ENCODE measurements at places on chromosomes 11 and 22.

- DNase-seq = no peak
These were observed 12.9 kb downstream of the CD59 start for GRCh38 chr11:33723238-33723881.

- DNase-seq = no peak
These were observed 38.9 kb upstream of the TNRC6B start for GRCh38 chr22:40138866-40139265.

- DNase-seq = peak; percentile 25
These were observed 23.5 kb downstream of the SPATA19 start for GRCh38 chr11:133821776-133822175.

- DNase-seq = no peak
These were observed 31.9 kb downstream of the GDPD4 start for GRCh38 chr11:77269484-77270123.

- no peak for DNase-seq
These were observed 24.3 kb upstream of the IL10RA start for GRCh38 chr11:117961896-117962295.

- DNase-seq = no peak
These were observed 124.2 kb downstream of the CCDC34 start for GRCh38 chr11:27238811-27239210.

- no peak for DNase-seq
These were observed 34.7 kb upstream of the MYH9 start for GRCh38 chr22:36422287-36423014.

- no peak for DNase-seq
These were observed 4.4 kb downstream of the CACNA1I start for GRCh38 chr22:39574779-39575551.

- DNase-seq = no peak
These were observed 112.1 kb upstream of the ZC3H12C start for GRCh38 chr11:109981031-109981636.

- DNase-seq = no peak
These were observed 36.7 kb upstream of the RIC3 start for GRCh38 chr11:8205566-8205965.

DNA sequence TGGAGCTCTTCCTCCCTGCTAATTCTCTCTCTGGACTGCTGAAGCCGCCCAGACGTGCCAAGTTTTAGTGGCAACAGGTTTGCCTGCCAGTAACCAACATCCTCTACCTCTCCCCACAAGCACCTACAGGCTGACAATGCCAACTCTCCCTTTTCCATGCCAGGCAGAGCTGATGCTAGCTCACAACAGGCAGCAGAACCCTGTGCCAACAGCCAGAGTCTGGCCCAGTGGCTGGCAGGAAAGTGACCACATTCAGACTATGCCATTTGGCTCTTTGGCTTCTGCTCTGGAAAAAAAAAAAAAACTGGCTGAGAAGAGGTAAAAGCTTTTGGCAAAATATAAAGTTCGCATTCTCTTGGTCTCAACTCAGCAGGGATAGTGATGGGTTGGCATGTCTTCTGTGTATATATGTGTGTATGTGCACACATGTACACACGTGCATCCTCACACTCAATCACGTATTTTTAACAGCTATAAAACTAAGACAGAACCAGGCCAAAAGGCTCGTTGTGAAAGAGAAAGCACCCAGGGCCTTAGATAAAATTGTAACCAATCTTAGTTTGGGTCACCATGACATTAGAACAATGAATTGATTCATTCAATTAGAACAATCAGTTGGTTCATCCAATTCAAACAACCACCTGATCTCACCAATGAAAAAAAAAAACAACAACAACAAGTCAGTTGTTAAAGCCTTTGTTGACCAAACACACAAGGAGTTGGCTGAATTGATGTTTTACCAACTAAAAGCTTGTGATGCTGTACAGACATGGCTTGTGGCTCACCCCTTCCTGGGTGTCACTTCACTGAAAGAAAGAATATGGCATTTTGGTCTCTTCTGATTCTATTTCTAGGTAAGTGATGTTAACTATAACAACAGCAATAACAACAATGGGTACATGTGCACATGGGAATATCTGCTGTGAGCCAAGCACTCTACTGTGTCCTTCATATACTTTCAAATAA is 48.6 kb downstream of the TRIM29 start:
- DNase-seq = no peak

GRCh38 chr11:125960771-125961170 is 14.9 kb downstream of the VSIG10L2 start:
- no peak for DNase-seq

DNA sequence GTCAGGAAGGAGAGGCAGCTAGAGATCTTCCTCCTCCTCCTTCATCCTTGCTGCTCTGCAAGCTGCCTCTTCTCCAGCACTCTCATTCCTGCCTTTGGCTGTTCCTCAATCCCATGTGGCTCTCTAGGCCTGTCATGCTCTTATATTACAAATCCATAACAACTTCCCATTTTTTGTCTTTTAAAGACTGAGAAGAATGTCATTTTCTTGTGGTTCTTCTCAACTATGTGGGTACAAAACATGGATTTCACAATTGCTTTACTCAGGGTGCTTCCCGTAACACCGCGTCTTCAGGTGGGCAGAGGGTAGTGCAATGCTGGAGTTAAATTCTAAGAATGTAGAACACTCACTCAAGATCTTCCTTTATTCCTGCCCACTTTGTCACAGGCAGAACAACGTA is 6.8 kb upstream of the CAT start:
- DNase-seq = no peak

- no peak for DNase-seq
These were observed 483 bp upstream of the ABTB2 start for GRCh38 chr11:34358258-34358727.

- no peak for DNase-seq
These were observed 35.6 kb downstream of the KIF18A start for GRCh38 chr11:28072321-28072720.

DNA sequence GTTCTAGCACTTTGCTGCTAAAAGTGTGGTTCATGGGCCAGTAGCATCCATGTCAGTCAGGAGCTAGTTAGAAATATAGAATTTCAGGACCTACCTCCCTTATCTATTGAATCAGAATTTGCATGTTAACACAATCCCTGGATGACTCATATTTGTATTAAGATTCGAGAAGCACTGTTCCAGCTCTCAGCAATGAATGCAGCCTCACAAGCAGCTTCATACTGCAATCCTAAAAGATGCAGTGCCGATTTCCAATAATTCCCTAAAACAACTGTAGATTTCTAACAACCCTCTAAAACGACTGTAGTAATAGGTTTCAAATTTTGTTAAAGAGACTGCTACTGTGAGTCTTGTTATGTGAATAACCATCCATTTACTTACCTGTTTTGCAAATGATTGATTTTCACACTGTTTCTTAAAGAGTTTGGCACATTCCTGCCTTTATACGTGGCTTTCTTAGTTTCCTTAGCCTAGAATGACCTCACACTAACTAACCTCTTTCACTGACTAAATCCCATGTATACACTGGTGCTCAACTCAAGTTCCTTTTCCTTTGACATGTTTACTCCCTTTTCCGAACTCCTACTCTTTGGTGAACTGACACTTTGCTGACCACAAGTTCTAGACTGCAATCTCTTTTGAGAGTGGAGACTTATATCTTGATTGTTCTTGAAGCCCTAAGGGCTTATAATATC is 511.8 kb downstream of the METTL15 start:
- no peak for DNase-seq

DNA sequence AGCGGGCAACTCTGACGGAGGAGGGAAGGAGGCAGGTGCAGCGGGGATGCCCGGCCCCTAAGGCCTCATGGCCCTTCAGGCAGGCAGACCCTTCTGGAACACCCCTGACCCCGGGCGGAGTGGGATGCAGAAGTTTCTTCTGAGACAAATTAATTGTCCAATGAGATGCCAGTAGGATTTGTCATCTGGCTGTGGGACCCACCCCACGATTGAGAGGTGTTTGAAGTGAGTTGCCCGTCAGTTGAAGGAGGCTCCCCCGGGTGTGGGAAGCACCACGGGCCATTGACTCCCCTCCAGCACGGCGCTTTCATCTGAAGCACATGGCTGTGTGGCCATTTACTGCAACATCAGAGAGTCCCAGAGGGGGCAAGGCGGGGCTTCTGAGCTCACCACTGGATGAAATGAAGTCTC is 527.8 kb downstream of the BRD1 start:
- no peak for DNase-seq

GRCh38 chr11:17483505-17483904 is 6.9 kb upstream of the ABCC8 start:
- no peak for DNase-seq

DNA sequence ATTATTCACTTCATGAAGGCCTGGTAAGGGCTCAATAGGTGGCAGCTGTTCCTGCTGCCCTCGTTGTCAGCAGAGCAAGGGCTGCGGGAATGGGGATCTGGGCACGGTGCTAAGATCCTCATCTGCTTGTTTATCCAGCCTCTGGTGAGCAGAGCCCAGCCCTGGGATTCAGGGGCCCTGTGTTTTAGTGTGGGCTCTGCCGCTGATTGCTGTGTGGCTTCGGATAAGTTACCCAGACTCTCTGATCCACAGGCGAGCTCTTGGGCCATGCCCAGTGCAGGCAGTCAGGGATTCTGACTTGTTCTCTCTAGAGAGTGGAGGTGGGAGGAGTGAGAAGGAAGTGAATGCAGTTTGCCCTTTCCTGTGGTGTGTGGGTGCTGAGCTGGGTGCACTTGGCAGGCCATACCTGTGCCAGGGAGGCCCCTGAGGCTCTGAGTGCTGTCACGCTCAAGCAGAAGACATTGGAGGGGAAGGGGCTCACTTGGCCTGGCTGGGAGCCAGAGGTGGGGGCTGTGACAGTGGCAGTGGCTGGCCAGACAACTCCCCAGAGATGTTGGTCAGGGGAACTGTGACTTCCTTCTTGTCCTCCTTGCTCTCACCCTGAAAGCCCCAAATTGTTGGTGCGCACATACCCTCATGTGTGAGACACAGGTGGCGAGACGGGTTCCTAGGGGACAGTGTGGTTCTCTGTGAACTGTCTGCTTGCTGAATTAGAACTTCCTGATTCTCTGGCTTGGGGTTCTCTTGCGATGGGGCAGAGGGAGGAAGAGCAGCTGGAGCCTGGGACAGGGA is 43.7 kb downstream of the CD82 start:
- peak; percentile 24 for DNase-seq

- no peak for DNase-seq
These were observed 39.4 kb downstream of the ST14 start for GRCh38 chr11:130198964-130199363.

GRCh38 chr11:10518123-10518522 is 22.9 kb downstream of the RNF141 start:
- DNase-seq = no peak

GRCh38 chr11:120854988-120855387 is 168.9 kb upstream of the TBCEL start:
- no peak for DNase-seq

- DNase-seq = no peak
These were observed 25.7 kb downstream of the GLB1L2 start for GRCh38 chr11:134357545-134357839.

DNA sequence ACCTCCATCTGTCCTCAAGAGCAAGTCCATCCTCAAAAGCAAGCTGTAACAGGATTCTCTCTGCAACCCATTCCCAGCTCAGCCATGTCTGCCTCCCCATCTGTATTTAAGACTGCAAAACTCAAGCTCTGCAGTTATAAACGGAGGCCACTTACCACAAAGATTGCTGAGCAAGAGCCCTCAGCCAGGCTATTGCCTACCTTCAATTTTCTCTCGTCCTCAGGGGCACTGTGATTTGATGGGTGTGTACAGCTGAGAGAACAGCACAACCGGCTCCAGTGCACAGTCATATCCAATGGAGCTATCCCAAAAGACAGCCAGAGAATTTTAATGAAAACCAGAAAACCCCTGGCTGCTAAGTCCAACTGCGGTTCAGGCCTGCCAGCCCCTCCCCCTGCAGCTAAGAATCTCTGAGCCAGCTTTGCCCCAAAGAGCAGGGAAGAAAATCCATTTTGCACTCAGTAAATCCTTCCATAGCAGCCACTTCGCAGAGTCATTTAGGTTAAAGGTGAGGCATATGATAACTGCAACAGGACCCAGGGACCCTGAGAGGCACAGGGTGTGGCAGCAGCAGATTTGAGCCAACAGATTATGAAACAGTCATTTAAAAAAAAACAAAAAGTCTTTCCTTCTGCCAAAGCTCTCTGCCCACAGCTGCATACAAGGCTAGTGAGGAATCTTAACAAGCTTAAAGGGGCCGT is 37.6 kb downstream of the RAB30 start:
- no peak for DNase-seq

DNA sequence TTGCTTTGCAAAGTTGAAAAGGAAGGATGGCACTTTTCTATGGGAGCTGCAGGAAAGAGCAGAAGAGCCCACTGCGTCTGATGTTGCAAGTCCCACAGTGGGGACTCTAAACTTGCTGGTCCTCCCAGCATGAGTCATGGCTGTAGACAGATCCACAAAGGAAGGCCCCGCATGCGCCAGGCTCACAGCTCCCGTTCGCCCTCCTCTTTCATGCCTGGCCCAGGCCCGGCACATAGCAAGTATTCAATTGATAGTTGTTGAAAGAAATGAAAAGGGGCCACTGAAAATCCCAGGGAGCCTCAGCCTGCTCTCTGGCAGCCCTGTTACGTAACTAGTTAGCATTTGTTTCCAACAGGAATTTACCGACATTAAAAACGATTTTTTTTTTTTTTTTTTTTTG is 18.9 kb downstream of the AP1B1 start:
- DNase-seq = no peak

DNA sequence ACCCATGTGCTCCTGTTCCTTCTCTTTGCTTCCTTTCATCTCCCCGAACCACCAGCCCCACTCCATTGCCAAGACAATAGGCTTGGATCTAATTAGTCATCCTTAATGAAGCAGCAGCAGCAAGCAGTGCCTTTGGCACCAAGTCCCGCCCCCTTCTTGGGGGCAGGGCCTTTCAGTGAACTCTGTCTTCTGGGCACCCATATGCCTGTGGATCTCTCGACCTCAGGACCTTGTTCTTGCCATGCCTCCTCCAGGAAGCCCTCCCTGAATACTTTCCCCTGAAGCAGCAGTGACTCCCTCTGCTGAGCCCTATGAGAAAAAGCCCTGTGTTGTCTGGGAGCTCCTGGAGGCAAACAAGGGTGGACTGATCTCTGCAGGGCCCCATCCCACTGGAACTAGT is 32.1 kb downstream of the ARHGEF17 start:
- DNase-seq = no peak

Data from activated naive CD8-positive, alpha-beta T cell treated with anti-CD3 and anti-CD28 coated beads for 36 hours (primary cell).